ENCODE measurements at places on chromosomes 11 and 22. TPM values are rescaled to one million over a fixed set of nuclear protein-coding genes. Genes with fewer than 3 reads are reported as not detected.

The OR52I2 gene
- not detected for total RNA-seq

DNA sequence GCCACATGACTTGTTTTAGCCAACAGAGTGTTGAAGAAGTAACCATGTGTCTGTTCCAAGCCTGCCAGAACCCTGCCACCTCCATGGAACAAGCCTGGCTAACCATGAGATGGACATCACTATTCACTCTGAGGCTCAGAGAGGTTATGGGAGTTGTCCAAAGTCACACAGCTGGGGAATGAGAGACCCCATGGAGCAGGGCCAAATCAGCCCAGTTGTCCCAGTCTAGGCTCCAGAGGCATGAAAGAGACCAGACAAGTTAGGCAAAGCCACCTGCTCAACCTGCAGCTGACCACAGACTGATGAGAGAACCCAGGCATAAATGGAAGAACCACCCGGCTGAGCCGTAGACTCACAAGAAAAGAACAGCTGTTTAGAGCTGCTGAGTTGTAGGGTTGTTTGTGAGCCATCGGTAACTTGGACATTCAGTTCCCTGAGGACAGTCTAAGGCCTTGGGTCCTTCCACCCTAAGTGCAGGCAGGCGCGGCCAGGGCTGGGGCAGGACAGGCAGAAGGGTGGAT lies 74.7 kb upstream of the PHF21B start:
- no peak for DNase-seq

- DNase-seq: no peak
These were observed 57.8 kb downstream of the FAM181B start for GRCh38 chr11:82675838-82676237.

DNA sequence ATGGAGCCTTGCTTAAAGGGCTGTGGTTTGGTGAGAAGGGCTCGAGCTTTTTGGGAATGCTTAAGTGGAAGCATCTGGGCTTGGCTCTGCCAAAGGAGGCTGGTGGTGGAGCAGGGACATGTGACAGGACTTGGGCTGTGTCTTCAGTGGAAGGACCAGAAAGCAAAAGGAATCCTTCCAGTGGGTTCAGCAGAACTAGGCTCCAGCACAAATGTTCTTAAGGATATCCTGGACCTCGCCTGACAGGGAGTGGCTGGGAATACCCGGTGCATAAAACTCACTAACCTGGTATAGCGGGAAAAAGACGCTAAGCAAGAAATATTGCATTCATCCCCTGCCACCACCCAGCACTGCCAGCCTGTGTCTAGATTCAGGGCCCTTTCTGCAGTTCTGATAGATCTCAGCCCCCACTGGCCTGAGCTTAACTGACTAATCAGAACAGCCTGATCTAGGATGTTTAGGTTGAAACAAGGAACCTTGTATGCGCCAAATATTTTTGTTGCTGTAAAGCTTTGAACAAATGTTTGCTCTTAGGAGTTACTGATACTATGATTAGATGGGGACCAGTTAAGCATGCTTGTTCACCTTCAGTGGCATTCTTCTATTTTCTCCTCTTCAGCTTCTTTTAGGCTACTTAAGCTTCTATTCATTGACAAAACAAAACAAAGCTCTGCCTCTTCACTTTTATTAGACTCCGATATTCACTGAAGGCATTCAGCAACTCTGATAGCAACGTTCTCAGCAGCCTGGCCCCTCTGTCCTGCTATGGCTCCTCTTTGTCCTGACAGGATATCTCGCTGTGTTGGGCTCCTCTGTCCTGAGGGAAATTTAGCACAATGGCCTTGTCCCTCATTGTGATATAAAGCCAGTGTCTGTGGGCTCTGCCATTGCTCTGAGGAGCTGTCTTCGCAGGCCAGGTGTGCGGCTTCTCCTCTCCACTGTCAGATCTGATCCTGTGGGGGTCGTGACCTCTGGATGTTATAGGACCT lies 25.0 kb downstream of the PPFIBP2 start:
- DNase-seq: no peak

DNA sequence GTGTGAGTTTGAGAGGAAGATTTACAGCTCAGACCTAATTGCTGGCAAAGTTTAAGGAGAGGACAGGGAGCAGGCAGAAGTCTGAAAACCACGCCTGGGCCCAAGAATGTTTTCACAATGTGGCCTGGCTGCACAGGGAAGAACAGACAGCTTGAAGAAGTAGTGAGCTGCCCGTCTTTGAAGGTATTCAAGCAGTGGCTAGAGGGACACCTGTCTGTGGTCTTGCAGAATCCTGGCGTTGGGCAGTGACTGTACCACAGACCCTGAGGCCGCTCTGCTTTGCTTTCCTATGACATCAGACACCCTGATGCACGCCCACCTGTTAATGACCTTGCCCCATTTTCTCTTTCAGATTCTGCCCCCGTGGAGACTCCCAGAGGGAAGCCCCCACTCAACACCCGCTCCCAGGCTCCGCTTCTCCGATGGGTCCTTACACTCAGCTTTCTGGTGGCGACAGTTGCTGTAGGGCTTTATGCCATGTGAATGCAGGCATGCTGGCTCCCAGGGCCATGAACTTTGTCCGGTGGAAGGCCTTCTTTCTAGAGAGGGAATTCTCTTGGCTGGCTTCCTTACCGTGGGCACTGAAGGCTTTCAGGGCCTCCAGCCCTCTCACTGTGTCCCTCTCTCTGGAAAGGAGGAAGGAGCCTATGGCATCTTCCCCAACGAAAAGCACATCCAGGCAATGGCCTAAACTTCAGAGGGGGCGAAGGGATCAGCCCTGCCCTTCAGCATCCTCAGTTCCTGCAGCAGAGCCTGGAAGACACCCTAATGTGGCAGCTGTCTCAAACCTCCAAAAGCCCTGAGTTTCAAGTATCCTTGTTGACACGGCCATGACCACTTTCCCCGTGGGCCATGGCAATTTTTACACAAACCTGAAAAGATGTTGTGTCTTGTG lies 6.6 kb upstream of the MCM5 start:
- no peak for DNase-seq
